ENCODE measurements at places on chromosomes 5 and 9. TPM values are rescaled to one million over a fixed set of nuclear protein-coding genes. Genes with fewer than 3 reads are reported as not detected.
A peak's percentile ranks its signal among the peaks of the same experiment; 100 is the strongest.

DNA sequence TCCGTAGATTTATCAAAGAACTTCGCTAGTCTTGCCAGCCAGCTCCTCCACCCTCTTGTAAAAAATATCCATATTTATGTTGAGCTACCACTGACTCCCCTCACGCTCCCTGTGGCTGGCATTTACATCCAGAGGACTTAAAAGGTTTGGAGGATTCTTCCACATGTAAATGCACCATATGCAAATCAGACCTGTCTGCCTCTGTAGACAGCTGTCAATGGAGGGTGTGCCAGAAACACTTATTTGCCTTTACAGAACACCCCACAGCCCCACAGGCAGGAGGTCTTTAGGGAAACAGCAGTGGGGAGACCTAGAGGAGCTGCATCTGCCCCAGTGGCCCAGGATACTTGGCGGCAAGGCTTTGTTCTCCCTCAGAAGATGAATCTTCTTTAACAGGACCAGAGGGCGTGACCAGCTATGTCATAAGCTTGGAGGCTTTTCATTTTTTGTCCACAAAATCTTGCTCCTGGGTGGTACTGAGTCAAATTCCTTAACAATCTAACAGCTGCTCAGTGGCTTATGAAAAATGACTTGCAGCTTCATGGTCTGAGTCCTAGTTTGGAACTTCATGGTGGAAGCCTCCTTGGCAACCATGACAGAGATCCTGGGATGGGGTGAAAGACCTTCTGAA is 535.8 kb downstream of the EBF1 start:
- H3K4me3 ChIP-seq = no peak overlapping the region
- no peak for DNase-seq
- H3K36me3 ChIP-seq = no peaks in the 10 kb centered on the region
- H3K27me3 ChIP-seq = no peaks in the 10 kb centered on the region

CDH18 gene
- 13.4 TPM for total RNA-seq

- no peak overlapping the region for H3K27ac ChIP-seq
- H3K4me3 ChIP-seq = no peak overlapping the region
- no peaks in the 10 kb centered on the region for H3K27me3 ChIP-seq
- no peaks in the 10 kb centered on the region for H3K36me3 ChIP-seq
These were observed 305.2 kb downstream of the EFNA5 start for GRCh38 chr5:107365320-107366109.

- H3K27ac ChIP-seq = no peak overlapping the region
- H3K36me3 ChIP-seq = no peaks in the 10 kb centered on the region
- H3K27me3 ChIP-seq = no peaks in the 10 kb centered on the region
- H3K4me3 ChIP-seq = no peak overlapping the region
- DNase-seq = peak; percentile 39
These were observed 468.5 kb downstream of the NFIB start for GRCh38 chr9:13845460-13845859.

DNA sequence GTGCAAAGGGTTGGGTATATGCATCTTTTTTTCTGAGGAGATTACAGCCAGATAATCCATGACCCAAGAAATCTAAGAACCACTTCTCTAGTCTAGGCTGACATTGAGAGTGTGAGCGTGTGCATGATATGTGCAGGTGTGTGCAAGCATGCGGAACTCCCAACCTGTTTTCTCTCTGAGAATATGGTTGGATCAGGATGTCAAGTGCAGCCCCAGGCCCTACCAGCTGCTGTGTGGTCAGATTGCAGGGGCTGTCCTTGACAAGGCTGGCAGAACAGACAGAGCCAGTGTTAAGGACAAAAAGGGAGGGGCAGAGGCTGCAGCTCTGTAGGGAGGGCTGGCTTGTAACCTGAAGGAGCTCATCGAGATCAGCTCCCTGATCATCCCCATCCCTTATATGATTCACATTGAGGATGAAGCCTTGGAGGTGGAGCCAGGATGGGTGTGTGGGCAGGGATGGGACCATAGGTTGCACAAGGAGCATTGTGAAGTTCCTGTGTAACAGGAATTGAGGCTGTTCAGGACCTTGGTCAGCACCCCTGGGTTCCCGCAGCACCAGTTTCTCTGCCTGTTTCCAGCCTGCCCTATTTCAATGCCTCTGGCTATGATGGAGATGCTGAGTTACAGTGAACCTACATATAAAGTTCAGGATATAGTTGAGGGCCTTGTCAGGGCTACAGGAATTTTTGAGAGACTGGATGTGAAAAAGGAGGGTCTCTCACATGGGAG is 52.6 kb upstream of the ARAP3 start:
- no peak overlapping the region for H3K4me3 ChIP-seq
- no peak overlapping the region for H3K27ac ChIP-seq
- peaks cover 2% of the 10 kb centered on the region for H3K27me3 ChIP-seq
- no peaks in the 10 kb centered on the region for H3K4me1 ChIP-seq

PDE6A gene
- not detected for total RNA-seq

GRCh38 chr5:84364043-84364442 is 20.6 kb downstream of the EDIL3 start:
- no peak overlapping the region for H3K27ac ChIP-seq
- no peak for DNase-seq
- no peaks in the 10 kb centered on the region for H3K4me1 ChIP-seq
- no peaks in the 10 kb centered on the region for H3K27me3 ChIP-seq
- no peaks in the 10 kb centered on the region for H3K36me3 ChIP-seq

KCNN2 gene
- 4.7 TPM for total RNA-seq

DNA sequence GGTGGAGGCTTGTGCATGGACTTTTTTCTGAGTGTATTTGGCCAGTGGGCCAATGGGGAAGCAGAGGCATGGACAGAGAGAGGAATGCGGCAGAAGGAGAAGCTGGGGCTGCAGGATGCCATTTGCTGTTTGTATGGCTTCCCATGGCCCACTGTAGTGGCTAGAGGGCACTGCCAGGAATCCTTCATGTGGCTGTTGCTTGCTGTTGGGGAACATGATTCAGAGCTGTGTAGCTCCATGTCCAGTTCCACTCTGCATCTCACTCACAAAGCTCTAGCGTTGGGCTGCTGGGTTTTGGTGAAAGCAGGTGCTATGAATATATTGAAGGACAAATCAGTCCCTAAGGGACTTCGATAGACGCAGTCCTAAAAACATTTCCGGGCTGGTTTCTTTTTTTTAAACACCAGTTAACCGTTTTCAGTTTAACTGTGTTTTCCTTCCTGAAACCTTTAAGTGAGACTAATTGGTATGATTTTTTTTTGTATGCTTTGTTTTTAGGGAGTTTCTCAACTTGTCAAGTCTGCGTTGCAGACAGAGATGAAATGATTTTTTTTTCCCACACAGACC is 51.3 kb downstream of the SLC22A5 start:
- peak overlapping the region; percentile 37 for H3K27ac ChIP-seq
- no peak for DNase-seq
- H3K4me1 ChIP-seq = peaks cover 55% of the 10 kb centered on the region
- H3K36me3 ChIP-seq = peaks cover 25% of the 10 kb centered on the region
- H3K27me3 ChIP-seq = no peaks in the 10 kb centered on the region
- no peak overlapping the region for H3K4me3 ChIP-seq

GRCh38 chr5:110321117-110321516 is 405.4 kb downstream of the TMEM232 start:
- H3K4me3 ChIP-seq = no peak overlapping the region
- no peaks in the 10 kb centered on the region for H3K4me1 ChIP-seq
- no peaks in the 10 kb centered on the region for H3K27me3 ChIP-seq
- DNase-seq = no peak
- no peaks in the 10 kb centered on the region for H3K36me3 ChIP-seq

- no peak overlapping the region for H3K4me3 ChIP-seq
- H3K36me3 ChIP-seq = peaks cover 37% of the 10 kb centered on the region
These were observed 36.2 kb downstream of the TARS1 start for GRCh38 chr5:33476992-33477391.

DNA sequence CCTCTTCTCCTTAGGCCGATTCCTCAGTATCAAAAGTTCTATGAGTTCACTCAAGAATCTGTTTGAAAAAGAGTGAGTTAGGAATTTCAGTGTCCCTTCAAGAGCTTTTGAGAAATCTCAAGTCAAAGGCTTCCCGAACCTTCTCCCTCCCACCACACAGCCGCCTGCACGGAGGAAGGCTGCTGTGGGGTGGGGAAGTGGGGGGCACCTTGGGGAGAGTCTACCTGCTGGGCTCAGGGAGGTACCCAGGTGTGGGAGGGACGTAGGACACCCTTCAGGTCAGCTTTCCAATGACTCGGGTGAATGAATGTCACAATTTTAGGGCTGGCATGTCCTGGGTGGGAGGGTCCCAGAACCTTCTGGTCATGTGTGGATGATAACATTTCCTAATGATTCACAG is 17.5 kb downstream of the CXCL14 start:
- peaks cover 9% of the 10 kb centered on the region for H3K4me1 ChIP-seq
- no peak overlapping the region for H3K27ac ChIP-seq
- H3K27me3 ChIP-seq = peaks cover 31% of the 10 kb centered on the region
- no peak overlapping the region for H3K4me3 ChIP-seq
- H3K36me3 ChIP-seq = no peaks in the 10 kb centered on the region

DNA sequence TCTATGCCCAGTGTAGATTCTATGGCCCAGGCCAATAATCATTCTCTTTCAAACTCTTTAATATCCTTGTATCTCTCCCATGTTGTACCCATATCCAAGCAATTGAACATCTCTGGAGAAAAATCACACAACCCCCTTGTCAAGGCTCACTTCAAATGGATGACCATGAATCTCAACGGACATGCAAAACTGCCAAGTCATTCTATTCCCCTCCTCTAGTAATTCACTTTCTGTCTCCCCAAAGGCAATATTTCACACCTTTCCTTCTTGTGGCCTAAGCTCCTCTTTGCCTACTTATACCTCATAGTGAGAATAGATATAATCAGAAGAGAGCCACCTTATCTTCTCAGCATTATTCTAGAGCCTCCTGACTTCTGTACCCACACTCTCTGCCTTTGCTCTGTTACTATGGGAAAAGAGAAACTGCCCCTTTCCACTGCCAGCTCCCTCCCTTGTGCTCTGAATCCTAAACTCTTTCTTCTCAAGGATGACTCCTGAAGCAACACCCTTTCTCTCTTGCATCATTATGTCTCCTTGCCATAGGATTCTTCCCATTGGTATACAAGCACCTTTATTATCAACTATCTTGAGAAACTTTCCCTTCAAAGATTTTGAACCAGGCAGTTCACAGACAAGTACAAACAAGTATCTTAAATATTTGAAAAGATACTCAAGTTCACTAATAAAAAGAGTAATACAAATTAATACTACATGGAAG is 66.1 kb downstream of the RPS23 start:
- no peak overlapping the region for H3K27ac ChIP-seq
- H3K4me3 ChIP-seq = no peak overlapping the region
- H3K36me3 ChIP-seq = peaks cover 3% of the 10 kb centered on the region

FOXD4 gene
- total RNA-seq = 0.58 TPM

DNA sequence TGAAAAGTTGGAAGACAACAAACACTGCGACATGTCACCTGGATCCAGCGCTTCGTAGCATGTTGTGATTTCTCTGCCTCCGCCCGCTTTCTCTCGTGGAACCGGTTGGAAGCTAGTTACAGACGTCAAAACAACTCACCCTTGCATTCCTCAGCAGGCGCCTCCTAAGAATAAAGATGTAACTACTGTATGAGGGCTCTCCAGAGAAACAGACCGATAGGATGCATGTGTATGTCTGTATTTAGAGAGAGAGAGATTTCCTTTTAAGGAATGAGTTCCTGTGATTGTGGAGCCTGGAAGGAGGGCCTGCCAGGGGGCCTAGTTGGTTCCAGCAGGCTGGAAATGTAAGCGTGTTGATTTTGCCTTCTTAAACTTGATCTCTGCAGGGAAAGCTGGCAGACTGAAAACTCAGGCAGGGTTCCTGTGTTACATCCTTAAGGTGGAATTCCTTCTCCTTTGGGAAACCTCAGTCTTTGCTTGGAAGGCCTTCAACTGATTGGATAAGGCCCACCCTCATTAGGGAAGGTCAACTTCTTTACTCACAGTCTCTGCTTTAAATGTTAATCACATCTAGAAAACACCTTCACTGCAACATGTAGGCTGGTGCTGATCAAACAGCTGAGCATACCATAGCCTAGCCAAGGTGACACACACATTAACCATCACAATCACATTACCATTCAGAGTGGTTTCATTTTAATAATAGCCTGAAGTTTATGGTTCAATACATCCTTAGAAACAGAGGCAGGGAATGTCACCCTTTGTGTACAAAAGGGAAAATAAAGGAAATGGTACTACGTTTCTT is 163.8 kb downstream of the SYK start:
- peaks cover 7% of the 10 kb centered on the region for H3K4me1 ChIP-seq
- no peak overlapping the region for H3K4me3 ChIP-seq
- peak; percentile 22 for DNase-seq

TRIM41 gene
- 9.5 TPM for total RNA-seq

- no peak overlapping the region for H3K4me3 ChIP-seq
- no peaks in the 10 kb centered on the region for H3K4me1 ChIP-seq
- H3K36me3 ChIP-seq = no peaks in the 10 kb centered on the region
- H3K27me3 ChIP-seq = no peaks in the 10 kb centered on the region
These were observed 415.4 kb downstream of the CDH9 start for GRCh38 chr5:26622947-26623346.

- no peaks in the 10 kb centered on the region for H3K4me1 ChIP-seq
- H3K27ac ChIP-seq = no peak overlapping the region
- no peaks in the 10 kb centered on the region for H3K27me3 ChIP-seq
These were observed 53.7 kb upstream of the PIP5K1B start for GRCh38 chr9:68651280-68651893.

ARHGEF39 gene
- 1.4 TPM for total RNA-seq

ISL1 gene
- total RNA-seq = 0.09 TPM

DNA sequence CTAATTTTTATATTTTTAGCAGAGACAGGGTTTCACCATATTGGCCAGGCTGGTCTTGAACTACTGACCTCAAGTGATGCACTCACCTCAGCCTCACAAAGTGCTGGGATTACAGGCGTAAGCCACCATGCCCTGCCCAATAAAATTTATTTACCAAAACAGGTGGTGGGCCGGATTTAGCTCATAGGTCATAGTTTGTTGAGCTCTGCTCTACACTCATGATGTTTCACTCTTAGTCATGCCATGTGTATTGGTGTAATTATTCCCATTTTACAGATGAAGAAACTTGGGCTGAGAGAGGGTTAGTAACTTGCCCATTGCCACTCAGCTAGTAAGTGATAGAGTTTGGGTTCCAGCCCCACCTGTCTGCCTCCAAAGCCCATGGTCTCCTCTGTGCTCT is 93.1 kb upstream of the WWC1 start:
- DNase-seq = no peak
- no peak overlapping the region for H3K27ac ChIP-seq
- no peak overlapping the region for H3K4me3 ChIP-seq
- H3K4me1 ChIP-seq = peaks cover 3% of the 10 kb centered on the region
- H3K27me3 ChIP-seq = no peaks in the 10 kb centered on the region
- H3K36me3 ChIP-seq = no peaks in the 10 kb centered on the region
